CD4-positive, alpha-beta T cell (primary cell): ENCODE measurements at places on chromosomes 7 and 10.

DNA sequence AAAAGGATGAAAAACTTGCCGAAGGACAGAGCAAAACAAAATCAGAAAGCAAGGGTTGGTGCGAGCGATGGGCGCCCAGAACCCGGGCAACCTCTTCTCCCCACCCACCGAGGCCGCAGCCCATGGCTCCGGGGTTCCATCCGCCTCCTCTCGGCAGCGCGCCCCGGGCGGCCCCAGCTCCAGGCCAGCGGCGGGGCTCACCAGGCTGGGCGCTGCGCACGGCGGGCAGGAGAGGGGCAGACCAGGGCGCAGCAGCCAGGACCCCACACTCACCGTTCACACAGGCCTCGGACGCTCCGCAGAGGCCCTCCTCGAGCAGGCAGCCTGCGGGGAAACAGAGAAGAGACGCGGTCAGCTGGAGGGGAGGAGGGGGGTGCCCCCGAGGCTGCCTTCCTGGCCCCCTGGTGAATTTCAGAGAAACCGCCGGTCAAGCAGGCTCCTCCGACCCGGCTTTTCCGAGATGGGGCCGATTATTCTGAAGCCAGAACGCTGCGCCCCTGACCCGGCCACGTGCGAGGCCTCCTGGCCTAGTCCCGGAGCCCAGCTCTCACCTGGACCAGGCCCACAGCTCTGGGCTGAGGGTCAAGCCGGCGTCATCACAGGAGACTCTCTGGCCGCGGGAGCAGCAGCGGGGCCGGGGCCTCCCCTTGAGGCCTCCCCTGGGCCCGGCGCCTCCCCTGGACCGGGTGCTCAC, 98.0 kb downstream of the PTPRN2 start:
- no peak for DNase-seq

- no peak for DNase-seq
Observed at GRCh38 chr7:129831424-129832058, 121.2 kb downstream of the UBE2H start.

DNA sequence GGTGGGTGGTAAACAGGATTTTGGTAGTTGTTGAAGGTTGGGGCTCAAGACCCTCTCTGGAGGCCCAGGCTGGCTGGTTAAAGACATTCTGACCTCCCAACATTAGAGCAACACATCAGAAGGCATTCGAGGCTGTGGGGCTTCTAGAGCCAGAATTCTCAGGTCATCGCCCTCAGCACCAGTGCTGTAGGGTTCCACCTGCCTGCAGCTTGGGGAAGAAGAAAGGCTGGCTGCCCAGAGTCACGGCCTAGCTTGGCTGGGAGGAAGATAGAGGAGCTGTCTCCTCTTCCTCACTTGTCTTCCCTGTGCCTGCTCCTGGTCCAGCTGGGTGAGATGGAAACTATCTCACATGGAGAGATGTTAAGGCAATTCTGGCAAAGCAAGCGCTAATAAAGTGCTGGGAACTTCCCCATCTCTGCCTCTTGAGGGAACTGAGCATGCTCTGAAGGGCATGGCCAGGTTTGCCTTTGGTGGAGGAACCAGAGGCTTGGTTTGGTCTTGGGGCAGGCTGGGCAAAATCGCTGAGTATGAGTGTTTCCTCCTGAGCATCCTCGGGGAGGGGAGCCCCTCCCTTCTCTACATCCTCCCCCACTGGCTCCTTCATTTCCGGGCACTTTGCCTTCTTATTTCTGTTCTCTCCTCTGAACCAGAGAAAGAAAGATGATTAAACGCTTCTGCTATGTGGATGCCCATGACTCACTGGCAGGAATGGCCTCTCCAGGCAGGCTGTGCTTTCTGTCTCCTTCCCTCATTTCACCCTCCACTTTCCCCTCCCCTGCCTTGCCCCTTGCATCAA, 509.0 kb upstream of the PODXL start:
- DNase-seq = no peak

- no peak for DNase-seq
Observed at GRCh38 chr10:101772017-101772894, 3.7 kb downstream of the FGF8 start.

GRCh38 chr10:101485207-101485606, 102.8 kb downstream of the POLL start:
- DNase-seq = no peak

GRCh38 chr10:68655620-68656126, 65.4 kb upstream of the CCAR1 start:
- no peak for DNase-seq

- DNase-seq = no peak
Observed at GRCh38 chr7:114413761-114414155, 857 bp upstream of the FOXP2 start.

GRCh38 chr7:15291699-15292098, 270.1 kb downstream of the AGMO start:
- DNase-seq = no peak

DNA sequence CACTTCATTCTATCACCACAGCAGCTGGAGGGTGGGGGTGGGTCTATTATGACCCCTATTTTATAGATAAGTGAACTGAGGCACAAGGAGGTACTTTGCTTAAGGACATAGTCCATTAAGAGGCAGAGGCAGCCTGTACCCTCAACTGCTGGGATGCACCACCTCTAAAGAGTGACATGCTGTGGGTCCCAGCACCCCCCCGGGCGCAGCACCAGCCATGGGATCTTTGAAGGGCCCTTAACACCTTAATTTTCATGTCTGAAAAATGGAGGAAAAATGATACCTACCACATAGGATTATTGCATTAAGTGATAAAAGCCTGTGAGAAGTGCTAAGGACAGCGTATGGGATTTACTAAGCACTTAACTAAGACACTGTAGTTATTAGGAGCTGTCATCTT, 15.4 kb downstream of the ADCYAP1R1 start:
- no peak for DNase-seq

DNA sequence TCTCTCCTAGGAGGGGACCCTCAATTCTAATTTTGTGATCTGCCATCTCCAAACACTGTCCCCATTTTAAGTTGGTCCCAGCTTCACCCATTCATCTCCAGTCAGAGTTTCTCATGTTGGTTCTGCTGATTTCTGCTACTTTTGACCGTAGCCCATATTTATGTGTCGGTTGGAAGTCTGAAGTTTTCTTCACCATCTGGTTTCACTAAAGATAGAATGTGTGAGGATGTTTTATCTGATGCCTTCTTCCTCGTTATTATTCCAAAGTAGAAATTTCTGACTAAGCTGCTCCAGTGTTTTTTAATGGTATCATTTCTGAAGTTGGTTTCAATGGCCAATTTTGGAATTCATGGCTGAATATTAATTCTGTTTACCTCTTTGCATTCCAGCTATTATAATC, 21.3 kb upstream of the IFIT2 start:
- DNase-seq = no peak
